Ureter (tissue), 1 donor: ENCODE measurements at places on chromosomes 12 and 14. TPM values are rescaled to one million over a fixed set of nuclear protein-coding genes. Genes with fewer than 3 reads are reported as not detected.

The NR4A1 gene
- 79.2 TPM for total RNA-seq

The LRIG3 gene
- total RNA-seq = 56.1 TPM

DNA sequence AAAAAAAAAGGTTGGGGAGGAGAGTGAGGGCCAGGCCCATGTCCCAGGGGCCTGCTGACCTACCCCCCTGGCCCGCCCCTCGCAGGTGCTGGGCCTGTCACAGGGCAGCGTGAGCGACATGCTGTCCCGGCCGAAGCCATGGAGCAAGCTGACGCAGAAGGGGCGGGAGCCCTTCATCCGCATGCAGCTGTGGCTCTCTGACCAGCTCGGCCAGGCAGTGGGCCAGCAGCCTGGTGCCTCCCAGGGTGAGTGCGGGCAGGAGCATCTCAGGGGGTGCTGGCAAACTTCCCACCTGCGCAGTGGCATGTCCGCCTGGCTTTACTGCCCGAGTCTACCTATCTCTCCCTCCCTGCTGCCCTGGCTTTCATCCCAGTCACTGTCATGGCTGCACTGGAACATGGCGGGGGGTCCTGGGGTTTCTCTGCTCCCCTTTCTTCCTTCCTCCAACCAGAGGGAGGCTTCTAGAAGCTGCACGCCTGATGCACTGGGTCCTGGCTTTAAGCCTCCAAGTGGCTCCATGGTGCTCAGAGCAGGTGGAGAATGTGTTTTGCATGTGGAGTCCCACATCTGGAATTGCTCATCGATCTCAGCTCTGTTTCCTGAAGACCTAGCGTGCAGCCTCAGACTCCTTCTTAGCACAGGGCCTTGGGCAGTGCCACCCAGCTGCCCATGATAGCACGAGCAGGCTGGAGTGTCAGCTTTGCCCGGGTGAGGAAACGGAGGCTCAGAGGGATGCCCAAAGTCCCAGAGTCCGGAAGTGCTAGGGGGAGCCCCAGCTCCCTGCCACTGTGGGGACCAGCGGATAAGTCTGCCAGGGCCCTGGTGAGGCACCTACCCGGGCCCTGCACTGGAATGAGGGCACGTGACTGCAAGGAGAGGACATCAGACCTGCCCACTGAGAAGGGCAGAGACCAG lies 46.3 kb downstream of the PHETA1 start:
- no peak for DNase-seq

- peak; percentile 84 for DNase-seq
These were observed 932.3 kb downstream of the DIO2 start for GRCh38 chr14:79278798-79279644.

DNA sequence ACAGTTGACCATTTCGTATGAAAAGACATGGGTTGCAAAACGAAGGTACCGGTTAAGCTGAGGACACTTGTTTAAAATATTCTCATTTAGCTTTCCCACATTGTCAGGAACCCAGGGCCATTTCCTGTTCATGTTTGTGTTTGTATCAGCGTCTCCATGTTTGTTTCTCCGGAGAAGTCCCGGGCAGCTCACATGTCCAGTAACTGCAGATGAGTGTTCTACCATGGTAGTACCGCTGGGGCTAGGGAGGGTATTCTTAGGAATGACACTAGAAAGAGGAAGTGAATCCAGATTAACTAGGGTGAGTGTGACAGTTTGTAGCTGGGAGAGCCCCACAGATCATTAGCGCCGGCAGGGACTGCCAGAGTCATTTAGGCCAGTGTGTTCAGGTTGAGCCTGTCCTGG lies 50.0 kb upstream of the EVL start:
- no peak for DNase-seq

DNA sequence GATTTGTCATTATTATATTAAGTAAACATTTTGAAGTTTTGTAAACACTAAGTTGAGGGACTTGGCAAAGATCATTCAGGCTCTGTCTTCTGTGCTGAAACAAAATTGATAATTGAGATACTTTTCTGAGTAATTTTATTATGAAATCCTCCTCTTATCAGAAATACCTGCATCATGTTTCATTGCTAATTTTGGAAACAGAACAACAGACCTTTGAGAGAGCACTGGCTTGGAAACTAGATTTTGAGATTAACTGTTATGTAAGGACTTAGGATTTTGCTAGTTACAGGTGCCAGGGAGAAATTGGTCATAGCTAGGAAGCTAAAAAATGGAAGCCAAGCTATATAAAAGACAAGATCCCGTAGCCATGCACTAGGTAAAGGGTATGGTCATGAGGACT lies 201.7 kb upstream of the DCN start:
- DNase-seq = no peak
